Activated CD4-positive, alpha-beta T cell treated with anti-CD3 and anti-CD28 coated beads, Interleukin-2, amount 50 U/mL, for 24 hours (primary cell): ENCODE measurements at places on chromosomes 5 and 9.

GRCh38 chr5:100659080-100659795 is 124.1 kb downstream of the FAM174A start:
- DNase-seq = no peak

DNA sequence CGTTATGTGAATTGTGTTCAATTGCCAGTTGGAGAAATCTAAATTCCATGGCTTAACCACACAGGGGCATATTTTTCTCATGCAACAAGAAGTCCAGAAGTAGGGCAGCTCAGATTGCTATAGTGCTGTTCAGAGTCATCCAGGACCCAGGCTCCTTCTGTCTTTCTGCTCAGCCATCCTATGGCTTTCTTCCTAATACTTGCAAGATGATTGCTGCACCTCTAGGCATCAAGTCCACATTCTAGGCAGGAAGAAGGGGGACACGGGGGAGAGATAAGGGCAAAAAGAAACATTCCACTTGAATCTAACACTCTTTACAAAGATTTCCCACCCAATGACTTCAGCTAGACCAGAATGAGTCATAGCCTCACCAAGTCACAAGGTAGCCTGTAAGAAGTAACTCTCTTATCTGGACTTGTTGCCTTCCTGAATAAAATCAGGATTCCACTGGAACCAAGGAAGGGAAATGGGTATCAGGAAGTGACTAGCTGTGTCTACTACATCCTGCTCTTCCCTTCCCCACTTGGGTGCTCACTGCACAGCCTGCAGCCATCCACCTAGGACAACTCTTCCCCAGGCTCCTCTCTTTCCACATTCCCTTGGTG is 5.3 kb downstream of the ERAP2 start:
- no peak for DNase-seq

GRCh38 chr9:6330958-6331634 is 2.9 kb downstream of the TPD52L3 start:
- DNase-seq = no peak

DNA sequence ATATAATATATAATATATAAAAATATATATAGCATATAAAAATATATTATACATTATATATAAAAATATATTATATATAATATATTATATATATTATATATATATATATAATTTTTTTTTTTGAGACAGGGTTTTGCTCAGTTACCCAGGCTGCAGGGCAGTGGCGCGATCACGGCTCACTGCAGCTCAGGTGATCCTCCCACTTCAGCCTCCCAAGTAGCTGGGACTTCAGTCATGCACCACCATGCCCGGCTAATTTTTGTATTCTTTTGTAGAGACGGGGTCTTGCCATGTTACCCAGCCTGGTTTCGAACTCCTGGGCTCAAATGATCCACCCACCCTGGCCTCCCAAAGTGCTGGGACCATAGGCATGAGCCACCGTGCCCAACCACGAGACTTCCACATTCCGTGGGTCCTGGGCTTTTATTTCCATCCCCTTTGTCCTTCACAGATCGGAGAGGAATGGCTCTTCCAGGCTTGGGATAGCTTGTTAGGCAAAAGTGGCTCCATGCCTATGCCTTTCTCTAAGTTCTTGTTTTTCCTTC is 62.0 kb upstream of the IER5L start:
- DNase-seq = no peak

DNA sequence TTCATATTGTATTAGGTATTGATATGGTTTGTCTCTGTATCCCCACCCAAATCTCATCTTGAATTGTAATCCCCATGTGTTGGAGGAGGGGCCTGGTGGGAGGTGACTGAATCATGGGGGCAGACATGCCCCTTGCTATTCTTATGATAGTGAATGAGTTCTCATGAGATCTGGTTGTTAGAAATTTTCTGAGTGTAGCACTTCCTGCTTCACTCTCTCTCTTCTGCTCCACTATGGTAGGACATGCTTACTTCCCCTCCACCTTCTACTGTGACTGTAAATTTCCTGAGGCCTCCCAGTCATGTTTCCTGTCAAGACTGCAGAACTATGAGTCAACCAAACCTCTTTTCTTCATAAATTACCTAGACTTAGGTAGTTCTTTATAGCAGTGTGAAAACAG is 187.4 kb upstream of the SLC24A2 start:
- no peak for DNase-seq

GRCh38 chr9:89470224-89470839 is 27.6 kb downstream of the SEMA4D start:
- no peak for DNase-seq

GRCh38 chr5:128234928-128235641 is 151.5 kb downstream of the SLC12A2 start:
- no peak for DNase-seq

DNA sequence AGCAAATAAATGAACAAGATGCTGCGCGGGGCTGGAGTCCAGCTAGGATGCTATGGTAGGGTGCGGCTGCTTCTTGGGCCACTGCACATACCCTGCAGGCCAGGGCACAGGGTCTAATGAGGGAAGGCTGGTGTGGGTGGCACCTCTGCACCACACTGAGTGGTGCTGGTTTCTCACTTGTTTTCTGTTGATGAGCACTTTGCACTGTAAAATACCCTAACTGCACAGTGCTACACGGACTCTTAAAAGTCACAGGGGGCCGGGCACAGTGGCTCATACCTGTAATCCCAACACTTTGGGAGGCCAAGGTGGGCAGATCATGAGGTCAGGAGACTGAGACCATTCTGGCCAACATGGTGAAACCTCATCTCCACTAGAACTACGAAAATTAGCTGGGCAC is 52.7 kb upstream of the DMRT1 start:
- DNase-seq = no peak

DNA sequence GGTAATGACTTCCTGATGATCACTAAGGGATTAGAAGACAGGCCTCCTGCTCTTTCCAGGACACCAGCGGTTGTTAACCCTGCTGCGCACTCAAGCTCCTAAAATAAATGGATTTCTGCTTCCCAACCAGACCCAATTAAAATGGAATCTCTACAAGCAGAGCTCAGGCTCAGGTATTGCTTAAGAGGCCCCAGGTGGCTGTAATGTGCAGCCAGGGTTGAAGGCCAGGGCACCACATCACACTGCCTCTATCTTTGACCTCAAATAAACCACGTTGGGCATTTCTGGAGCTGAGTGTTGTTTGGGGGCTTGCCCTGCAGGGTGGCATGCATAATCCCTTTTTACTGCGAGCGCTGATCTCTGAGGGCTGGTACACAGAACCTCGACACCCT is 108.0 kb downstream of the FBXO38 start:
- DNase-seq = no peak

DNA sequence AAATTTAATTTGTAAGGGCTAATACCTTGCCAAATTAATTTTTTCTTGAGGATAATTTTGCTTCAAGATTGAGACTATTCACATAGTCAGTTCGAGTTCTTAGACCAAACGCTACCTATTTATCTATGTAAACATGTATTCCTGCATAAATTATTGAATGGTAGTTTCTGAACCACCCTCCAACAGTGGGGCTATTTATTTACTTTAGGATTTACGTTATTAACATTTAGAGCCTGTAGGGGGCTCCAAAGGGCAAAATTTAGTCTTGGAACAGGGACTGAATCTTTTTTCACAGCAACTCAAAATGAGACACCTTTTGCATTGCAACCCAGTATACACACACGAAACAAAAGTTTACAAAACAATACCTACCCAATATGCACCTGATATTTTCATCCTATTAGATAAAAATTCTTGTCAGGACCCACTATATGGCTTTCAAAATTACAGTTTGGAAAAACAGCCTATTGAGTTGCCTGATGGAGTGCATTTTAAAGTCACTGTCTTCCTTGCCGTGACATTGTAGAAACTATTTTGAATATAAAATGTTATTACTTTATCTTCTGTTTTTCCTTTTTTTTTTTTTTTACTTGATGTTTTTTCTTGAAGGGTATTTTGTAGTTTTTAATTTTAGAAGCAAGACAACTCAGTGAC is 47.1 kb upstream of the POU4F3 start:
- no peak for DNase-seq

- DNase-seq = no peak
Measured at GRCh38 chr9:38017149-38017884, 51.7 kb downstream of the SHB start.

GRCh38 chr9:70065572-70065971 is 21.9 kb downstream of the MAMDC2 start:
- DNase-seq = no peak

DNA sequence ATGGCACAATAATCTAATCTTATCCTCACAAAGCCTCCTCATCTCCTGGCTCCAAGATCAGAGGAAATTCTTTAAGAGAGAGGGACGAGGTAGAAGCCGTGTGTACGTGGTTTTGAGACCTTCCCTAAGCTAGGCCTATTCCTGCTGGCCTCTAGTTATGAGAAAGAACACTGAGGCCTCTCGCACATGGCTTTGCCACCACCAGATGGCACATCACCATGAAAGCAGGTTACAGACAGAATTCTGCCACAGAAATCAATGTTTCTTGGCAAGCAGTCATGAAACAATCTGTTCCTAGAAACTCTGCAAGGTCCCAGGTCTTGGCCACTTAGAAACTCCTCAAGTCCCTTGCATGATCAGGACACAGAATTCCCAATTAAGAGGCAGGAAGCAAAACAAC is 268.2 kb upstream of the TAS2R1 start:
- DNase-seq = no peak

- DNase-seq = no peak
Measured at GRCh38 chr5:10474521-10475075, 32.9 kb downstream of the ROPN1L start.

GRCh38 chr5:136014049-136015002 is 14.5 kb upstream of the TGFBI start:
- DNase-seq = no peak

DNA sequence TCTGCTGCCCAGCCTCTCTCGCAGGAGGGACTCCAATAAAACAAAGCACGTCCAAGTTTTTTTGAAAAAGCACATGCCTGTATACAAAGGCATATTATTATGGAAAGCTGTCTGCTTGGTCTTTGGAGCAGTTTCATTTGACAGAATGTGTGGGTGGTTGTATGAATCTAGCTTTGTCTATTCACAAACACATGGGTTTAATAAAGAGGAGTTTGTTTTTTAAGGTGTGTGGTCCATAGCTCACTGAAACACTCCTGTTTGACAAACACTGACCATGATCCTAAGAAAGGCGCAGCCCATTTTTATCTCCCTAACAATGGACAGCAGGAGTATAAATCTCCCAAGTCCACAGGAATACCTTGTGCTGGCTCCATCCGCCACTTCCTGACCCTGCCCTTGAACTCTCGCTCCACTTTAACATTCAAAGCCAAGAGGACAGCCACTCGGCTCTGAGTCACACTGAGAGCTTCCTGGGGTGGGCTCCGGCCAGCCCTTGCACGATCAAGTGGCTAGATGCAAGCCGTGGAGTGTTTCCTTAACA is 371.9 kb downstream of the EBF1 start:
- no peak for DNase-seq

- DNase-seq = no peak
Measured at GRCh38 chr9:93711002-93711401, 134.6 kb downstream of the PHF2 start.

DNA sequence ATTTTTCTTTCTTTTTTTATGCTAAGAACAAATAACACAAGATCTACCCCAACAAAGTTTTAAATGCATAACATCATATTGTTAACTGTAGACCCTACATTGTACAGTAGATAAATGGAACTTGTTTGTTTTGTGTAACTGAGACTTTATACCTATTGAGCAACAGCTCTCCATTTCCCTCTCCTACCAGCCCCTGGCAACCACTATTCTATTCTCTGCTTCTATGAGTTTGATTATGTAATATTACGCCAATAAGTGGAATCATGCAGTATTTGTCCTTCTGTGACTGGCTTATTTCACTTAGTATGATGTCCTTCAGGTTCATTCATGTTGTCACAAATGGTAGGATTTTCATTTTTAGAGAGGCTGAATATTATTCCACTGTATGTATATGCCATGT is 308.2 kb upstream of the PRR16 start:
- DNase-seq = no peak

- DNase-seq = no peak
Measured at GRCh38 chr5:41418220-41419031, 92.0 kb downstream of the PLCXD3 start.

GRCh38 chr5:72191404-72191803 is 84.1 kb downstream of the MAP1B start:
- no peak for DNase-seq

DNA sequence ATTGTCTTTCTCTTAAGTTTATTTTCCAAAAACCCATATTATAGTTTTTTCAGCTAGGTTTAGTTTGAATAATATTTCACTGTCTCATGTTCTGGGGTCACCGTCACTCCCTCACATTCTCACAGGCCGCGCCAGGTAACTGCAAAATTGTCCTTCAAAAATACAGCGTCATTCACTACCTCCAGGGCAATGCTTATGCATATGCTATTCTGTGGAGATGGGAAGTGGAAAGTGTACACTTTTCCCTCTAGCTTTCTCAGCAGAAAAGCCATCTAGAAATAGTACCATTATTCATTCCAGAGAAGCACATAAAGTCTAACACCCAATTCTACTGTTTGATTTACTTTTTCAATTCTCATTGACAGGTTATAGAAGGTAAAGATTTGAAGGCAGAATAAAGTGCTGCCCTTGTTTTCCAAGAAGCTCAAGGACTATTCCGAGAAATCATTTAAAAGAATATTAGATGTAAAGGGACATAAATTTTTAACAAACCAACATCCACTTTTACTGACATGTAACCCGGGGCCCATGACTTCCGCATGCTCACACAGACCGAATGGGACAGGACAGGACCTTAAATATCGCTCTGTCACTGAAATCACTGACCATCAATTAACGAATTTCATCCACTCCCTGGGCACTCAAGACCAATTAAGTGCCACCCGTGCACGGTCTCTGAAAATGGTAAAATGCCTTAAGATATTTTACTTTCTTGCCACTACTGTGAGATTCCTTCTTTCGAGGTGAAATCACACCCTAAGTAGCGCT is 720 bp downstream of the NUDT12 start:
- DNase-seq = no peak

- no peak for DNase-seq
Measured at GRCh38 chr5:537098-537497, 12.8 kb upstream of the SLC9A3 start.

GRCh38 chr9:111730937-111731567 is 63.7 kb downstream of the SHOC1 start:
- DNase-seq = no peak

DNA sequence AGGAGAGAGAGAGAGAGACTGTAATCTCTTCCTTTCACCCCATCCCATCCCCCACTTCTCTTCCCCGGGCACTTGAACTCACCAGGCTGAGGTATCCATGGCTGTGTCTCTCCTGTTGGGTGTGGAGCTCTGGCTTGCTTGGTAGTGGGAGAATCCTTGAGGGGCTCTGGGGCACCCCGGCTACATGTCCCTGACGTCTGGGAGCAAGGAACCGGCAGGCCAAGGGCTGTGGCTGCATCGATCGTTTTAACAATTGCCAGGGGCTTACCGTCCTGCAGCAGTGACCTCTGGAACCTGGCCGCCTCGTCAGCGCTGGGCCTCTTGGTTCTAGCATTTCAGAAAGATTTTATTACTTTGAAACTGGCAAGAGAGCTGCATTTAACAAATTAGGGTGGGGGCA is 30.0 kb downstream of the FGF18 start:
- no peak for DNase-seq

- no peak for DNase-seq
Measured at GRCh38 chr5:68046445-68046844, 169.1 kb upstream of the PIK3R1 start.
